Nephron progenitor cell (in vitro differentiated cells): ENCODE measurements at places on chromosomes 2 and 18.

- no peak for DNase-seq
Observed at GRCh38 chr2:131659168-131659572, 131.5 kb downstream of the CCDC74A start.

DNA sequence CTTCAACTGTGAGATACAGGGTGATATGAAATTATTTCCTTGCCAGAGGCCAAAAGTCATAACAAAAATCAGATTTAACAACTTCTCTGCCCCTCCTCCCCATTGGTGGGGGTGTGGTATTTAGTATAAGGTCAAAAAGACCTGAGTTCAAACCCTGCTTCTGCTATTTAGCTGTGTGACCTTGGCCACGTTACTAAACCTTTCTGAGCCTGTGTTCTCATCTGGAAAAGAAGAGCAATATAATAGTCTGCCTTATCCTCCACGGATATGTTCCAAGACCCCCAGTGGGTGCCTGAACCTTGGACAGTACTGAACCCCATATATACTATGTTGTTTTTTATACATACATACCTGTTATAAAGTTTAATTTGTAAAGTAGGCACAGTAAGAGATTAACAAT is 3.7 kb downstream of the CDC42EP3 start:
- DNase-seq: no peak

DNA sequence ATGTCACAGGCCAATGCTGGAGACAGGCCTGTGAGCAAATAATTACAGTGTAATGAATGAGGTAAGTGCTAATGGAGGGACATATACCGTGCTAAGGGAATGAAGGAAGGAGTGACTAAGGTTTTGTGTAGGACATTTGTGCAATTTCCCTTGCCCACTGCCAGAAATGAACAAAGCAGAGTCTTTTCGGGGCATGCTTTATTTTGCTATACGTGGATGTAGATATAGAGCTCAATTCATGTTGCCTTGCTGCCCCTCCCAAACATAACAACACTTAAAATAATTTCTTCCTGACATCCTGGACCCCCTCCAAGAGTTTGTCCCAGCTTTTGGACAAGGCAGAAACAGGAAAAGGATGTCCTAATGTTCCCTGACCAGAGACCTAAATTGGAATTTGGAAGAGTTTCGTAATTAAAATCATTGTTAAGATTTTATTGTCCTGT is 23.7 kb upstream of the CD28 start:
- DNase-seq: no peak

DNA sequence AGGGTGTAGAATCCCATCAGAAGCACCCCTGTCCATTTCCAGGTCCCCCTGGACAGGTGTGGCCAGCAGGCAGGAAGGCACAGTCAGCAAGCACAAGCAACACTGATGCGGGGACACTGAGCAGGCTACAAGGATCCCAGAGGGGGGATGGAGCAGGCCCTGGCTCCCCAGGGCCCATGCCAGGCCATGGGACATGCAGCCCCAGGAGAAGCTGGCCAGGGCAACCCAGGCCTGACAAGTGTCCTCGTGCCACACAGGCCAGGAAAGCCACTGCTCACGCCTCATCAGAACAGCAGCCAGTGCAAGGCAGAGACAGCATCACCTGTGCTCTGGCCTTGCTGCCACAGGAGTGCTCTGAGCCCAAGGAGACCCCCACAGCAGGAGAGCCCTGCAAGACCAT is 14.1 kb upstream of the GPC1 start:
- no peak for DNase-seq

DNA sequence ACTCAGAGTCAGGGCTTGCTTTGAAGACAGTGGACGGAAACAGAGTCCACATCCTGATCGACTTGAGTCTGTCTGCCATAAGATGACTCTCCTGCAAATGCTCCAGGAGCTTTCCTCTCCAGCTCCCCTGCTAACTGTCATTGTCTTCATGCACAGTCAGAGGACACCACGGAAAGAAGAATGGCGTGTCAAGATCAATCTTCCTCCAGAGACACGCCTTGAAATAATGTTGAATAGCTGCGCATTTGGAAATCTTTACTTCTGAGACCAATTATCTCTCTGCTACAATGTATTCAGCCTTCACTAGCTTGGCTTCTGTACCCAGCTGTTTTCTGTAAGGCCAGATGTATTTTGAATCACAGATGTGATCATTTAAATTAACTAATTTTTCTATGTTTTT is 457.2 kb downstream of the CDH2 start:
- DNase-seq: no peak

- DNase-seq: no peak
Observed at GRCh38 chr2:191692502-191693115, 14.7 kb downstream of the NABP1 start.

GRCh38 chr2:102514061-102514785 is 41.2 kb downstream of the SLC9A4 start:
- DNase-seq: no peak

- no peak for DNase-seq
Observed at GRCh38 chr2:29238497-29238896, 123.3 kb downstream of the CLIP4 start.

DNA sequence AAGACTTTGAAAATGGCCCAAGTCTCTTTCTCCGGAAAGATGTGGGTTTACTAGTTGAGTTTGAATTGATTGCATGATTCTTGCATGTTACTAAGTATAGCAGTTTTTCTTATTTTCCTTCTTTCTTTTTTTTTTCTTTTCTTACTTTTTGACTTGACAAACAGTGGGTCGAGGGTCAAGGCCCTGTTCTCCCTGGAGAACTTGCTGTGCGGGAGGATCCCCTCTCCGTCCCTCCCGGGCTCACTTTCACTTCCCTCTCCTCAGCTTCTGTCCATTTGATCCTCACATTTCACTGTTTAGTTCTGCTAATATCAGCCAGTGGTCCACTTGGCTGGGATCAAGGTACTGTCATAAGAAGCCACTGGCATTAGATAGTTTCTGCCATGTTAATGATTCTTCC is 767.4 kb downstream of the TDRD15 start:
- DNase-seq: peak; percentile 24

GRCh38 chr2:203808046-203808750 is 59.4 kb upstream of the CTLA4 start:
- DNase-seq: no peak

DNA sequence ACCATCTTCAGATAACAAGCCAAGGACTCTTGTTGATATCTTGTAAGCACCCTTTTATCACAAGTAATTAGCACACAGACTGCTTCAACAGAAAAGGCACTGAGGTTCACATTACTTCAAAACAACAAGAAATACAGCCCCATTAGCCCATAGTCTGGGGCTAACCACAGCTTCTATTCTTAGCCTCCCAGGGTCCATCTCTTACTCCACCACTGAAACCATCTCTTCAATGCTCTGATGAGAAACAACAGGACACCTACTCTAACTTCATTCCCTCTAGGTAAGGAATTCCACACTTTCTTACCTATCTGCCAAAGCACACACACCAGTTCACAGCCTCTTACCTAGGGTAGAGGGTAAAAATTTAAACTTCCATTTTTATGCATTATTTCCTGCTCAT is 26.4 kb upstream of the CYTIP start:
- no peak for DNase-seq

- DNase-seq: no peak
Observed at GRCh38 chr2:170229125-170229524, 51.2 kb downstream of the MYO3B start.

DNA sequence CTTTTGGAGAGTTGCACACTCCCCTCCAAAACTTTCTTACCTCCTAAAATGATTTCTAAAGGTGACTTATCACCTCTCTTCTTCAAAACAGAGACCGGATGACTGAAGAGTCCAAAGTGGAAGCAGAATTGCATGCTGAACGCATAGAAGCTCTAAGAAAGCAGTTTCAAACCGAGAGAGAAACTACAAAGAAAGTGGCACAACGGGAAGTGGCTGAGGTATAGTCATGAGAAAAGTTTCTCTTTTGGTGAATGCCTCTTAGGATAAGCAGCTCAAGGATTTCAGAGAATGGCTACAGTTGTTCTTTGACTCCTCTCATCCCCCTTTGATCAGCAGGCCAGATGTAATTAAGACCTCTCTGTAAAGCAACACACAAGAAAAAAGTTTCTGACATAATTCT is 73.6 kb downstream of the GTF3C3 start:
- DNase-seq: no peak

DNA sequence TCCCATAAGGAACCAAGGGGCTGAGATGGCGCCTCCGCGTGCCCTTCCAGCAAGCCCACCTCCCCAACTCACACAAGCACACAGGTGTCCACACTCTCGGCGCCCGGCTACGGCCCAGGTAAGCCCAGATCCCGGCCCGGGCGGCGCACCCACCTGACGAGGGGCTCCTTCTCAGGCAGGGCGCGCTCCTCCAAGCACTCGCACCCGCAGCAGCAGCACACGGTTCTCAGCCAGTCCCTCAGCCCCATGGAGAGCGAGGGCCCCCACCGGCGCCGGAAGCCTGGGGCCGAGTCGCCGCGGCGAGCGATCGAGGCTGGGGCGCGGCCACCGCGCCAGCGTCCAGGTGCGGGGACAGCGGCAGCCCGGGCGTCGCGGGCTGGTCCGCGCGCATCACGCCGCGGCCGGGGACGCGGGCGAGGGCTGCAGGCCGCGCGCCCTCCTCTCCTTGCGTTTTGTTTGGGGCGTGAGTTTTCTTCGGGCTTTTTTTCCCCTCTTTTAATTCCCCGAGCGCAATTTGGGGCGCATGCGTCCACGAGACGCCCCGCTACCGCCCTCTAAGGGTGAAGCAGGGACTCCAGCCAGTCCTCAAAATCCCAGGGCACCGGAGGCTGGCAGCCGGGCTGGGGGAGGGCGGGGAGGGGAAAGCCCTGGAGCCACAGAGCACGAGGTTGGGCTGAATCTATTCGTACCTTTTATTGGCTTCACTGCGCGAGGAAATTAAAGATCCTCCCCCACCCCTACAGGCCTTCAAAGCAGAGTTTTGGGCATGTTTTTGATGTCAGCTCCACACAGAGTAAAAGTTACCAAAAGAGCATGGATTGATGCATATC is at the start of gene MREG:
TSS of gene MREG (minus strand) at position 472 of the 830 bp plus-strand sequence. CDS start at position 248, 224 bp downstream.
- peak; percentile 86 for DNase-seq

DNA sequence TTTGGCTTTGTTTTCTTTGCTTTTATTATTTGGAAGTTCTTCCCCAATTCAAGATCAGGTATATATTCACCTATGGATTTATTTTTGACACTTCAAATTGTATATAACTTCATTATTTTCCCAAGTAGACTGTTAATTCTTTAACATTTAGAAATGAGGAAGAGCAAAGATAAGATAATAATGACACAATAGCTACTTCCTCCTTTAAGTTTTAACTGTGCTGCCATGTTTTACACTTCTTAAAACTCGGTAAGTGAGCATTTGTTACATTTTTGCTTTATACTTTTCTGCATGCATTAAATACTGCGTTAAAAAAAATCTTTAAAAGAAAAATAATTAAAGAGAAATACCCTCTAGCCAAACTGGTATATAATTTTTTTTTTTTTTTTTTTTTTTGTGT is 32.5 kb downstream of the SLC66A3 start:
- no peak for DNase-seq

- no peak for DNase-seq
Observed at GRCh38 chr2:120845277-120845676, 109.6 kb downstream of the GLI2 start.

GRCh38 chr2:52428224-52428623 is 1339.4 kb upstream of the CHAC2 start:
- DNase-seq: peak; percentile 6

- DNase-seq: no peak
Observed at GRCh38 chr2:98892871-98893270, 43.2 kb downstream of the CRACDL start.

GRCh38 chr2:65199891-65200290 is 27.7 kb upstream of the ACTR2 start:
- no peak for DNase-seq

GRCh38 chr18:50933684-50934083 is 34.2 kb upstream of the ELAC1 start:
- no peak for DNase-seq

- DNase-seq: no peak
Observed at GRCh38 chr2:57733956-57734355, 312.6 kb upstream of the VRK2 start.

GRCh38 chr2:215843579-215843978 is 169.8 kb downstream of the MREG start:
- no peak for DNase-seq

DNA sequence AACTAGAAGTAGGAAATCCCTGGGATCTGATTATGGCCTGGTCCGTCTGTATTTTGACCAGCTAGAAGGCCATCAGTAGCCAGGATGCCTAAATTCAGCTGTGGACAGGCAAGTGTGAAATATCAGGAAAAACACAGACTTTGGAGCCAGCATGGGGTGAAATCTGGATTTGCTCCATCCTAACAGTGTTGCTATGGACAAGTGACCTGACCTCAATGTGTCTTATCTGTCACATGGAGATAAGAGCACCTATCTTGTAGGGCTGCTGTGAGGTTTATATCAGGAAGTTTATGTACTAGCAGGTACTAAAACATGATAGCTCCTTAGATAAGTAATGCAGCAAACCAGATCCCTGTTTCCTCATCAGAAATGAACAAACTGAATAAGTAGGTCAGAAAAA is 460.4 kb downstream of the STK39 start:
- DNase-seq: no peak

GRCh38 chr2:66981074-66981473 is 416.1 kb upstream of the ETAA1 start:
- no peak for DNase-seq

- DNase-seq: no peak
Observed at GRCh38 chr18:23504720-23505119, 1.4 kb downstream of the RMC1 start.

DNA sequence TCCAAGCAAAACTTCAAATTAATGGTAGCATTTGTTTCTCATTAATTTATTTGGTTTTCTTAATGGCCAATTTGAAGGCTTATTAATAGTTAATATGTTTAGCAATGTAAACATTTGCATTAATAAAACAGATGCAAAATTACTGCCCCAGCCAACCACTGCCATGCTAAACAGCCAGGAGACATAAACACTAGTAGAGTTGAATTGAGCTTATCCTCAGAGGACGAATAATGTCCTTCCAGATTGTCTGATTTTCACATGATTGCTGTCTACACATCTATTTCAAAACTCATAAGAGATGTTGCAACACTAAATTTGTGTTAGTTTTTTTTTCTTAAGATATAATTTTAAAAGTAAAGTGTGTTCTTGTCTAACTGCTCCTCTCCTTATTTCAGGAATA is 128.5 kb downstream of the DCC start:
- no peak for DNase-seq

GRCh38 chr2:238569507-238570195 is 142.9 kb downstream of the ASB1 start:
- no peak for DNase-seq

GRCh38 chr18:6009756-6010155 is 114.4 kb upstream of the TMEM200C start:
- DNase-seq: no peak

- no peak for DNase-seq
Observed at GRCh38 chr18:74577019-74577418, 20.7 kb upstream of the ZNF407 start.

GRCh38 chr18:33751613-33752221 is 173.7 kb downstream of the ASXL3 start:
- no peak for DNase-seq

DNA sequence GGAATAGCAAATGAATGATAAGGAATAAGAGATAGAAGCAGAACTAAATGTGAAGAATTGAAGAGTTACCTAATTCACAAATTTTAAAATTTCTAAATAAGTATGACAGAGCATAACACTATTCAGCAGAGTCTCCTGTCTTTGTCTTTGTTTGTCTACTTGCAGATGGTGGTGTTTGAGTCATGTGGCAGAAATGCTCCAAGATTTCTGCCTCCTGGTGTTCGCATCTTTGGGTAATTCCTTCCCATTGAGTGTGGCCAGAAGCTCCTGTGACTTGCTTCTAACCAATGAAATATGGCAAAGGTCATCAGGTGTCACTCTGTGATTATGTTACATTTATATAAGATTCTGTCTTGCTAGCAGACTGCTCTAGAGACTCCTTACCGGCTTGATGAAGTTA is 45.6 kb upstream of the GALNT3 start:
- DNase-seq: no peak
